Stimulated activated CD4-positive, alpha-beta T cell treated with anti-CD3 and anti-CD28 coated beads, Interleukin-1b, Interleukin-23, amount 100 ng/mL, for 24 hours (primary cell): ENCODE measurements at places on chromosomes 12 and 14.

DNA sequence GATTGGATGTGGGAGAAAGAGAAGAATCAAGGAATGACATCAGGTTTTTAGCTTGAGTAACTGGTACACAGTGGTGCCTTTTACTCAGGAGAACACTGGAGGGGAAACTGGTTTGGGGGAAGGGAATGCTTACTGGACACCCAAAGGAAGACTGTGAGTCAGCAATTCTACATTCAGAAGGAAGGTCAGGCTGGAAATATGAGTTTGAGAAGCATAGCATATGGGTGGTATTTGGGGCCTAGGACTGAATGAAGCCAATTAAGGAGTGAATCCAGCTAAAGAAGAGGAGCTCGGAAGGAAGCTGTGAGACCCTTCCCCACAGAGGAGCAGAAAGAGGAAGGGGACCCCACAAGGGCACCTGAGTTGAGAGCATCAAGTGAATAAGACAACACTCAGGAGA, 35.4 kb downstream of the DMAC2L start:
- no peak for DNase-seq

DNA sequence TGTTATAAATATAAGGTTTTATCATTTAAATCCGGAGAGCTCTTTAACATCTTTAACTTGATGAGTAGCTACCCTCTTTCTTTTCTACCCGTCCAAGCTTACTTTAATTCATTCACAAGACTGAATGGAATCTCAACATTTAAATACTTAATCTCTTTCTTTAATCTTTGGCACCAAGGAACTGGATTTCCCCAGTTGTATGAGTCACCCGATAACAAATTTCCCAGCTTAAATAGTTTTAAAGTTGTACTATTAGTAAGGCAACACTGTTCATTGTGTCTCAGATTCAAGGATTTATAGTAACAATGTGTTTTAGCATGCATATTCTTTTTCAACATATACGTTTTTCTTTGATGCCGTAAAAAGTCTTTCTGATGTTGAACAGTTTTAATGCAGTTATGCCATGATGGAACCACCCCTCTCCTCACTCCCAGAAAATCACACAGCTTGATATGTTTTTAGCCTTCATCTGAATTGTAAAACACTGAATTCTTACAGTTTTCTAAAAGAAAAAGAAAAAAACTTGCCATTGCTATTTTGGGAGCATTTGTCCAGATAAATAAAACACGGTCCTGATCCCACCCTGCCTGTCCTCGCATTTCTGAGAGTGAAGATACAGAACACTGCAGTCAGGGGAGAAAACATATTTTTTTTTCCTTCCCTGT, 16.0 kb upstream of the LRP6 start:
- DNase-seq, result no peak

DNA sequence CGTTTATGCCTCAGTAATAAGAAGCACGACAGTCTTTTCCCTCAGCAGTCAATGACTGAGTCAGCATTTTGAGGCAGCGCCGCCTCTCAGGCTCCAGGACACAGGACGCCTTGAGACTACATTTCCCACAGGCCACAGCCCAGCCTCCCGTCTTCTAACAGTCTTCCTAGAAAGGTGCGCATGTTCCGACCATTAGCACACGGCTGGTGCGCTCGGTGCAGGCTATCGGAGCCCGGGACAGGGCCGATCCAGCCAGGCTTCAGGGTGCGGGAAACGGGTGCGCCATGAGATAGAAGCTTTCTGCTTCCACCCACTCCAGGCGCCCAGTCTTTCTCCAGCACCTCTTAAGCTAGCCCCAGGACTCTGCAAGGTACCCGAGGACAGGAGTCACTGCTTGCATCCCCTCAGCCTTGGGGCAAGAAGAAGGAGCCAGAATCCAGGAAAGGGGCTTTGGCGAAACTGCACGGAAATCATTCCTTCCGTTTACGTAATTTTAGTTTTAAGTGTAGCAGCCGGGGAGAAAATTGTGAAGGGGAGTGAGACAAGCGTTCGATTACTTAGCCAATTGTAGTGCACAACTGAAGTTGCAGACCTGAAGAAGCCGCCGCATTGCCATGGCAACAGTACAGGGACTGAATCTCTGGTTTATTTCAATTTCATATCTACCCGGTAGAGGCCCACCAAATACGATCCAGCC, 54.0 kb downstream of the ZNF641 start:
- no peak for DNase-seq

GRCh38 chr12:127411166-127411915, 855.6 kb upstream of the TMEM132C start:
- no peak for DNase-seq

GRCh38 chr12:132450418-132451171, 39.4 kb upstream of the FBRSL1 start:
- no peak for DNase-seq

GRCh38 chr12:12713932-12714275, 3.3 kb upstream of the CDKN1B start:
- DNase-seq, result no peak

DNA sequence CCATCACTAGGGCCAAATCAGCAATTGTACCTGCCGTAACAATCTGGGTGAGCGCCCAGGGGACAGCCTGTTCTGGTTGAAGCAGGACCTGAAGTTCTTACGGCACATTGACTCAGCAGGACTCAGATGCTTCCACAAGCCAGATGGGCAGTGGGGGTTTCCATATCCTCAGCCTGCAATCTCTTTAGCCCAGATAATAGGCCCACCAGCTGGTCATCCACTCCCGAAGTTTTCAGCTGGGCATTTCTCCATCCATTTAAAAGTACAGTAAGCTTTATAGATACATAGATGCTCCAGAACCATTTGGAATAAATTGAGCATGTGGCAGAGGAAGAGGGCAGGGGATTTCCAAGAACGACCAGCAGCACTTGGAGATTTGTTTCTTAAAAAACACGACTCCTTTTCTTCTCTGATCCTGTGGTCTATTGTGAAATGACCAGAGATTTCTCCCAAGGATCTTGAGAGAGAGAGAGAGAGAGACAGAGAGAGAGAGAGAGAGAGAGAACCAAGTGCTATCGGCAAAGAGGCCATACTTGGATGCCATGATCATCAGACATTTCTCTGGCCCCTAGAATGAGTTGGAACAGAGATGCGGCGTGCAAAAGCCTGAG, 74.8 kb upstream of the PLXNC1 start:
- DNase-seq, result no peak

- no peak for DNase-seq
Observed at GRCh38 chr12:70919176-70919575, 1.4 kb downstream of the PTPRR start.

GRCh38 chr14:91354979-91355685, 62.5 kb downstream of the CCDC88C start:
- DNase-seq, result no peak

DNA sequence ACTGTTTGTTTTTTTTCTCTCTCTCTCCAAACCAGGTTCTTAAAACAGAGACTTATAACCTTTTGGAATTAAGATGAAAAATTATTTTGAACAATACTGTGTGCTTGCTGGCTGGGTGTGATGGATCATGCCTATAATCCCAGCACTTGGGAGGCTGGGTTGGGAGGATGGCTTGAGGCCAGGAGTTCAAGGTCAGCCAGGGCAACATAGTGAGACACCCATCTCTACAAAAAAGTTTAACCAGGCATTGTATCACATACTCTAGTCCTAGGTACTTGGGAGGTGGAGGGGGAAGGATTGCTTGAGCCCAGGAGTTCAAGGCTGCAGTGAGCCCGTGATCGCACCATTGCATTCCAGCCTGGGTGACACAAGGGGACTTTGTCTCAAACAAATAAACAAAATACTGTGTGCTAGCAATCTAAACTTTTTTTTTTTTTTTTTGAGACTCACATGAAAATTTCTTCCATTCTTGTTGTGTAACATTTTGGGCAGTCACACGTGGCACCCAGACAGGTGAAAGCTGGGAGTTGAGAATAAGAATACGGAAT, 379.6 kb downstream of the ETNK1 start:
- DNase-seq, result no peak

GRCh38 chr14:77844802-77845201, 44.9 kb downstream of the ADCK1 start:
- no peak for DNase-seq

GRCh38 chr14:68937471-68938270, 41.4 kb downstream of the ACTN1 start:
- DNase-seq, result no peak

GRCh38 chr12:93292731-93293566, 84.8 kb upstream of the NUDT4 start:
- DNase-seq, result no peak

DNA sequence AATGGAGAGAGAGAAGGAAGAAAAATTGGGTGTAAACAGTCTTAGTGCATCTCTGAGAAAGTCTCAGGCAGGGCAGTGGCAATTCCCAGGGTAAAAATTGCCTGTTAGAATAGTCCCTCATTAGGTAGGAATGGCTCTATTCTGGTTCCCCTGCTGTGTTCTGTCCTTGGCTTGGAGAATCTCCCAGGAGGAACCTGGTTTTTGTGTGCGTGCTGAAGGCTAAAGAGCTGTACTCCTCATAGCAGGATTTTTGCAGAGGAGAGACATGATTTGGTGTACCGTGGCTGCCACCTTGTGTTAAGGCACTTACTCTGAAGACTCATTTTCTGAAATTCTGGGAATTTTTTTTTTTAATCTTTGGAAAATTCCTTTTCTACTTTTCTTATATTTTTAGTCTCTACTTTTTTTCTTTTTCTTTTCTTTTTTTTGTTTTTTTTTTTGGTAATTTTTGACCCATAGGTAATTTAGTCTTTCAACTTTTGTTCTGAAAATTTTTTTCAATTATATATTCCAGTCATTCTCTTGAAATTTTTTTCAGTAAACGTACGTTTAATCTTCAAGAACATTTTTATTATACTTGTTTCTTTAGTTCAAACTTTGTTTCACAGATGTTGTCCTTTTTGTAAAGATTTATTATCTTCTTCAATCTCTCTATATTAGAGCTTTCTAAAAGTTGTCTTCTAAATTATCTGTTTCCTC, 63.8 kb downstream of the FBXO33 start:
- DNase-seq, result no peak

GRCh38 chr12:70028515-70028914, 203.5 kb downstream of the MYRFL start:
- DNase-seq, result no peak
